Inflammatory macrophage (primary cell): ENCODE measurements at places on chromosomes 13 and 19.

DNA sequence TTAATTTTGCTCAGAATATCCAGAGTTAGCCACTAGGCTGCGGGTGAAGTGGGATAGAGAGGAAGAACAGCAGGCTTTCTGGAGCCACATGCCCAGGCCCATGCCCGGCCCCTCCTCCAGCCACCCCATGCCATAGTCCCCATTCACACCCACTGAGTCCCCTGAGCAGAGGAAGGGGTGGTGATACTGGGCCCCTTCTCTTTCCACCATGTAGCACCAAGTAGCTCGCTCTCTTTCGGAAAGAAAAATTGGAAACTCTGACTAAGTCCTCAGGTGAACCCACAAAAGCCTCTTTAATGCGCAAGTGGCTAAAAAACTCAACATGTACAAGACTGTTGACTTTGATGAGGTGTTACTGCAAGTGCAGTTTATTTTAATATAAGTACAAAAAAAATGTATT, 76.7 kb upstream of the GPR183 start:
- no peak for DNase-seq

- DNase-seq = no peak
These were observed 107.3 kb downstream of the ZNF557 start for GRCh38 chr19:7176792-7177191.

DNA sequence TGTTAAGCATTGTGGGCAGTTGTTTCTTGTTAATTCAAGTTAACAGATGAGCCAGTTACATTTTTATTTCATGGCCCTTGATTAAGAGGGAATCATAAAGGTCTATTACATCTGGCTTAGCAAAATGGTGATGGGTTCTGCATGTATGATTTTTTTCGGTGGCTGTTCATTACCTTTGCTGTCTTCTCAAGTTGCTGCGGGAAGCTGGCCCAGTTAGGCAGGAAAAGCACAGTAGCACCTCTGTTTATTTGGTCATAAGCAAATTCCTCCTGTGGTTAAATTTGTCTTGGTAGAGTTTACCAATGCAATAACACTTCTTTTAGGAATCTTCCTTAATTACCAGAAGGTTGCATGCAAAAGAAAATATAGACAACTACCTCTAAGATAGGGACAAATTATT, 104.5 kb downstream of the FRY start:
- no peak for DNase-seq

GRCh38 chr13:71866335-71867130, 471 bp downstream of the DACH1 start:
- DNase-seq = no peak

DNA sequence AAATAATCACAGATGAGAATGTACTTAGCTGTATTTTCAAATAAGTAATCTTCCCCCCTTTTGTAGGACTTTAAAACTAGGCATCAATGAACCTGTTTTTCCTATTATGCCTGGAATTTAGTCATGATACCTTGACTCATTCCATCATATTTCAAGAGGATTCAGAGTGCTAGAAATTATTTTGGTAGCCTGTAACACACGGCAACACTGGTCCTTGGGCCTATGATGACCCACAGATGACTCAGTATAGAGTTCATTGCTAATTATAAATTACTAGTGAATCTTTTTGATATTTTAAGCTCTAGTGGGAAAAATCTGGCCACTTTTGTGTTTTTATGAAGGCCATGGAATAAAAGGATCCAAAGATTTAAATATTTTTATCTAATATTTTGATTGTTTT, 26.0 kb upstream of the GARRE1 start:
- no peak for DNase-seq

- no peak for DNase-seq
These were observed 203.4 kb downstream of the NDFIP2 start for GRCh38 chr13:79684371-79684770.

DNA sequence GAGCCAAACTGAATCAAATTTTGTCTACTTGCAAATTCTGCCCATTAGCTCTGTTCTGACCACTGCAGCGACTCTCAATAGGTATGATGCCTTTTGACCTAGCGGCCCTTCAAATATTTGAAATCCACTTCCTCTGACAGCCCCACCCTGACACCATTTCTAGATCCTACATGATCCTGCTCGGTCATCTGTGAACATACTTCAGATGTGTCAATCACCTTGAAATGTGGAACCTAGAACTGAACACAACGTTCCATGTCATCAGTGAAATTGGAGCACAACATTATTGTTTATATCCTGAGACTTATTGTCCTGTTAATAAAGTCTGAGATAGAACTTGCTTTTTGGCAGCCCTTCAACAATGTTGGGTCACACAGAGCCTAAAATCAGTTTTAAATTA, 98.2 kb downstream of the UBL3 start:
- no peak for DNase-seq

DNA sequence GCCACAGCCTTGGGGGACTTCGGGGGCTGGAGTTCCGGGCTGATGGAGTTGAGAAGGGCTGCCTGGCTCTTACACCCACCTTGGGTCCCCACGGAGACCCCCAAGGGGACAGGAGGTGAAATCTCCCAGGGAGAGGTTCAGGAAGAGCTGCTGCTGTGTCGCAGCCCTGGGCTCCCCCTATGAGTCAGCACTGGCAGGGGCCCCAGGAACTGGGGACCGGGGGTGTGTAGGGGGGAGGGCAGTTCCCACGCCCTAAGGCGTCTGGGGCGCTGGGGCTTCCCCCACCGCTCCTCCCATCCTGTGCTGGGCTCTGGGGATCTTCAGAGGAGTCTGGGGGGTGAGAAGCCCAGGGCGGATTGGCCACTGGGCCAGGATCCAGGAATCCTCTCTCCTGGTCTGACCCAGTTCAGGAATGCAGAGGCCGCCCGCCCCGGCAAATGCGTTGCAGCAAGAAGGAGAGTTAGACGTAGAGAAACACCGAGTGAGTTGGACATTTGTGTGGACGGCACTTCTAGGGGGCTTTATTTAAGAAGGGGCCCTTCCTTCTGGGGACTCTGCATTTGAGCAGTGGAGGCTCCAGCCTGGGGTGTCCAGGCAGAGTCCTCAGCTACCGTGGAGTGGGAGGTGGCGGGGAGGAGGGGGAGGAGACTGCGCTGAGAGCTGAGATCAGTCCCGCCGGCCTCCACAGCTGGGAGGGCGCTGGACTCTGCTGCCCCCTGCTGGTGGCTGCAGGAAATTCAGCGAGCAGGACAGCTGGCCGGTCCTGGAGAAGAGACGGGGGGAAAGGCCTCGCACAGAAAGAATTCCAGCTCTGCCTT, 15.0 kb upstream of the NANOS3 start:
- peak; percentile 91 for DNase-seq

- no peak for DNase-seq
These were observed 8.4 kb upstream of the VSTM2B start for GRCh38 chr19:29517412-29517811.

- DNase-seq = no peak
These were observed 1.2 kb downstream of the CPT1C start for GRCh38 chr19:49692147-49692506.

GRCh38 chr19:16035601-16036297, 40.5 kb upstream of the TPM4 start:
- DNase-seq = no peak

DNA sequence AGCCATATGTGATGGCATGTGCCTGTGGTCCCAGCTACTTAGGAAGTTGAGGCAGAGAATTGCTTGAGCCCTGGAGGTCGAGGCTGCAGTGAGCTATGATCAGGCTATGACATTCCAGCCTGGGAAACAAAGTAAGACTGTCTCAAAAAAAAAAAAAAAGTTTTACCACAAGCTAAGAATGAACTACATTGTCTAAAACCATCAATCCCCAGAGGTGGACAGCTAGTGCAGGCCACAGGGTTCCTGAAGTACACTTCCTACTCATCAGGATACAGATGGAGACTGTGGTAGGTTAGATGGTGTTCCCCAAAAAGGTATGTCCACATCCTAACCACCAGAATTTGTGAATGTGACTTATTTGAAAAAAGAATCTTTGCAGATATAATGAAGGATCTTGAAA, 63.5 kb upstream of the DOCK9 start:
- DNase-seq = no peak

DNA sequence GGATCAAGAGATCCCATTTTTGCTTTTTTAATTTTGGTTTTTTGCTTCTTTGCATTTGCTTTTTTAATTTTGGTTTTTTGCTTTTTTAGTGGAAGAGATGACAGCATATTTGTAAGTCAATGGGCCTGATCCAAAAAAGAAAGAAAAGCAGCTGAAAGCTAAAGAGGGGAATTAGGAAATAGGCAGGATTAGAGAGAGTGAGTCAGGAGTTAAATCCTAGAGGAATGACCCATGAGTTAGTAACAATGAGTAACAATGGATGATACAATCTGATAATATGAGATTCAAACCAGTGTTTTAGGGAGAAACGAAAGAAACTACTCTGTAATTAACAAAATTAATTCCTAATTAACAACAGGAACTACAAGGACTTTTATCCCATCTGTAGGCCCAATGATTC, 111.2 kb upstream of the SGCG start:
- DNase-seq = no peak

GRCh38 chr19:5559804-5560133, 8.0 kb downstream of the TINCR start:
- no peak for DNase-seq

- no peak for DNase-seq
These were observed 31.1 kb downstream of the OPA3 start for GRCh38 chr19:45553464-45553863.

DNA sequence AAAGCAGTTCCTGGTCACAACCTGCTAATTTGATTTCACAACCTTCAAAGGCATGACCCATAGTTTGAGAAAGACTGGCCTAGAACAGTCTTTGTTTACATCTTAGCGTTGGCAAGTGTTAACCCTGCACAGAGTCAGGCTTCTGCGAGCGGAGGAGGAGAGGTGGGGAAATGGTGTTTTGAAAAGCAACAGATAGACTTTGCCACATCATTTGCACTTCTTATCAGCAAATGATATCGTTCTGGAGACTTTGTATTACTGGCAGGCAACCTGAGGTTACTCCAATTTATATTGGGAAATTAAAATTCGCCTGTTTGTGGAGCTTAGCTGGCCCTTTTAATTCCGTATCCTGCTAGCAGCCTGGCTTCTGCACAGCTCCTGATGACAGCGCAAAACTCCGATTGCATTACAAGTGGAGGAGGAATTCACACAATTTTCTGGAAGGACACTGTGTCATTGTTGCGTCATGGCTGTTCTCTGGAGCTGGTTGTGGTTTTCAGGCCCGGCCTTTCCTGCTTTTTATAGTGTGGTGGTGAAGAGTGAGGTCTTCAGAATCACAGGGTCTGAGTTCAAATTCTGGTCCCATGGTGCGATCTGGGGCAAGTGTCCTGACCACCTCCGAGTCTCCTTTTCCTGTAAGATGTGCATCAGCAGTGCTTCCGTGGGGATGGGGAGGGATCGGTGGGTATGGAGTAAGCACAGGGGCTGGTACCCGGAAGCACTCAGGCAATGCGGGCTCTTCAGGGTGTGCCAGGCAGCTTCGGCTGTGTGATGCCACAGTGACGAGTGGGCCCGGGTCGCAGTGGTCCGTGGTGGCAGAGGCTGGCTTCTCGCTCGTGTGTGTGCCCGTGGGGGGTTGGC, 49.1 kb upstream of the EHD2 start:
- peak; percentile 90 for DNase-seq

GRCh38 chr13:76854894-76855293, 31.3 kb downstream of the KCTD12 start:
- no peak for DNase-seq

DNA sequence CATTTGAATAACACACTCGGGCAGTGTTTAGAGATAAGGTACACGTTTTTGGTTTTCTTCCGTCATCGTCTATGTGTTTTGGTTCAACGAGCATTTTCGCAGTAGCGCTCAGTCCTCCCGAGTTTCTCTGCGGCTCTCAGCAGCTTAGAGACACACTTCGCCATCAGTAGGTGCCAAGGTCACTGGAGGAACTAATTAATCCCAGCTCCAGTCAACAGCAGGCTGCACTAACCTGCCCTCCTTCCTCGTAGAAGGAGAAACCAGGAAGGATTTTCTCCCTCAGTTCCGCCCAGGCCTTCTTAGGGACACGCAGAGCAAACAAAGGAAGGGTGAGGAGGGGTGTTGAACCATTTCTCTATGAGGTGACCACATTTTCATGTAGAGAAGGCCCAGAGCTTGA, 12.6 kb downstream of the MBNL2 start:
- DNase-seq = no peak

- DNase-seq = no peak
These were observed 63.7 kb upstream of the MRI1 start for GRCh38 chr19:13700621-13701020.

GRCh38 chr13:41765020-41765419, 195.9 kb downstream of the VWA8 start:
- DNase-seq = no peak

DNA sequence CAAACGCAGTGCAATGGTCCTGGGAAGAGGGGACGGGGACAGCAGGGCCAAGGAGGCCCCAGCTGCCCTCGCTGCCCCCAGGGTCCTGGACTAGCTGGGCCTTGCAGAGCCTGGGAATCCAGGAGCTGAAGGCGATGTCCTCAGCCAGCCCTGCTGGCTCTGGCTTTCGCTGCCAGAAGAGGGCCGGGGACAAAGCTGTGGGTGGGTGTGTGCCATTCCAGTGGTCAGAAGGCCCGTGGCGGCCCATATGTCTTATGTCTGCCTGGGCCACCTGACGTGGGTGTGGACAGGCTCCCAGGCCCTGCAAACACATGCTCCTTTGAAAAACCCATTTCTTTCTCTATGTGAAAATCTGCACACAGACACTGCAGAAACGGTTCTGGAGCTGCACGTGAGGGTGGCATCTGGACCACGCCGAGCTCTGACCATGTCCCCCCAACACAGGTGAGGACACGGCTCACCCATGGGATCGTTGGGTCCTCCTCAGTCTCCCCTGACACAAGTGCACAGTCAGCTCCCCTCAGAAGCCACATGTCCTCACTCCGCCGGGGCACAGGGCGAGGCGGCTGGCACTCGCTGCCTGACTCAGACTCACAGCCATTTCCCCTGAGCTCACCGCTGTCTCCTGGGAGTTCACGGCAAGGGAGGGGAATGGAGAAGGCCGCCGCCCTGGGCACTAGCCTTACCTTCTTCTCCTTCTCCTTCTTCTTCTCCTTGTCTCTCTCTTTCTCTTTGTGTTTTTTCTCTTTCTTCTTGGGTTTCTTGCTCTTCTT, 16.9 kb downstream of the IZUMO4 start:
- no peak for DNase-seq

- no peak for DNase-seq
These were observed 18.2 kb downstream of the ZNF507 start for GRCh38 chr19:32363632-32364031.

- DNase-seq = no peak
These were observed 73.7 kb downstream of the SLC15A1 start for GRCh38 chr13:98678741-98679140.

- DNase-seq = no peak
These were observed 74.9 kb upstream of the MTIF3 start for GRCh38 chr13:27524981-27525975.

- no peak for DNase-seq
These were observed at the start of gene ADM5 for GRCh38 chr19:49689133-49690078. TSS of gene ADM5 (plus strand) at chr19:49689594. CDS start at chr19:49689838, 244 bp downstream.

GRCh38 chr13:41389580-41389979, 67.8 kb upstream of the RGCC start:
- DNase-seq = no peak

- no peak for DNase-seq
These were observed 984 bp downstream of the SIX5 start for GRCh38 chr19:45767881-45768654.
